ENCODE measurements at places on chromosomes 11 and 22.

- DNase-seq: no peak
Observed at GRCh38 chr22:20561882-20562281, 54.5 kb downstream of the MED15 start.

DNA sequence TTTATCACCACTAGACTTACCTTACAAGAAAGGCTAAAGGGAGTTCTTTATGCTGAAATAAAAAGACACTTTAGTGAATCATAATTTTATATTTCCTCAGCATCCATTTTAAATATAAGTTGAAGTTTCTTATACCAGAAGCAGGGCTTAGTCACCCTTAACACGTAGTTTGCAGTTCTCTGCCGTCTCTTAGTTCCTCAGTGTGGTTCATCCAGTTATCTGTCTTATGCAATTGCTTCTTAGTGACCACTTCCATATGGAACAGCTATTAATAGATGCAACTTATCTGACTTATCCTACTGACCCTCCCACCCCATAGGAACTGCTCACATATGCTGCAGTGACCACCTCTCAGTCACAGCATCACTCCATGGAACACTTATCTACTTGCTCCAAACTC is 11.7 kb upstream of the SLC36A4 start:
- no peak for DNase-seq

GRCh38 chr22:45960477-45961386 is 16.2 kb downstream of the WNT7B start:
- no peak for DNase-seq

DNA sequence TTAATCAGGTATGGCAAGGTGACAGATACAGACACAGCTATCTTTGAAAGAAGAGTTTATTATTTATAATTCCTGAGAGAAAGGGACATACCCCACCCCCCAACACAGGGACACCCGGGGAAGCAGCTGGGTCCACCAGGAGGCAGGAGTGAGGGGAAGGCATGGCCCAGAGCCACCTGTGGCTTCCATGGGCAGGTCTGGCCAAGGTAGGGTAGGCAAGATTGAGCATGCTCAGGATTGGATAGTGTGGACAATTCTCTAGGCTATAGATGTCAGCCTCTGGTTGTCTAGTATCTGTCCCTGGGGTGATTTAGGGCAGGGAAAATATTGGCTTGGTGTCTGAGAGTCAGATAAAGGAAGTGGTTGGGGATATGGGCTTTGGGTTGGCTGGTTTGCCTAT is 27.5 kb upstream of the SMIM35 start:
- no peak for DNase-seq

DNA sequence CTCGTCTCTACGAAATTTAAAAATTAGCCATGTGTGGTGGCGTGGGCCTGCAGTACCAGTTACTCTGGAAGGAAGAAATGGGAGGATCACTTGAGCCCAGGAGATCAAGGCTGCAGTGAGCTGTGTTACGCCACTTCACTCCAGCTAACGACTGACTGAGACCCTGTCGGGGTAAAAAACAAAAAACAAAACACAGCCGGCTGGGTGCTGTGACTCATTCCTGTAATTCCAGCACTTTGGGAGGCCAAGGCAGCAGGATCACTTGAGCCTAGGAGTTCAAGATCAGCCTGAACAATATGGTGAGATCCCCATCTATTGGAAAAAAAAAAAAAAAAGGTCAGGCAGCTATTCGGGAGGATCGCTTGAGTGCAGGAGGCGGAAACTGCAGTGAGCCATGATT is 2.4 kb downstream of the PAFAH1B2 start:
- DNase-seq: no peak

- peak; percentile 86 for DNase-seq
Observed at GRCh38 chr22:41699264-41700107, at the start of gene MEI1. Gene MEI1, plus strand, starts transcription at chr22:41699503. Its CDS starts 36 bp downstream, at chr22:41699539.

- DNase-seq: no peak
Observed at GRCh38 chr22:19478045-19478900, 720 bp downstream of the UFD1 start.

DNA sequence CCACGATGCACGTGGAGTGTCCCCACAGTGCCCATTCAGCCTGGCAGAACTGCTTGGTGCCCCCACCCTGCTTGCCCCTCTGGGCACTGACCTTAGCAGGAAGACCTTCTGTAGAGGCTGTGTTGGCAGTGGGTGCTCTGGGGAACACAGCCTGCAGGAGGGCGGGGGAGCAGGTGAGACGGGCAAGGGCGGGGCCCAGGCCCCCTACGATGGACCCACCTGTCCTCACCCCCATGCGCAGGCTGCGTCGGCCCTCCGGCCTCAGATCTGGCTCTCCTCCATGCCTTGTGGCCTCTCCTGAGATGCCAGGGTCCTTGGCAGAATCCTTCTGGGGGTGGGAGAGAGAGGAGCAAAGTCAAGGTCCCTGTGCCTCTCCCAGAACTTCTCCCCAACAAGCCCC is 10.9 kb downstream of the CDC42BPG start:
- DNase-seq: no peak

DNA sequence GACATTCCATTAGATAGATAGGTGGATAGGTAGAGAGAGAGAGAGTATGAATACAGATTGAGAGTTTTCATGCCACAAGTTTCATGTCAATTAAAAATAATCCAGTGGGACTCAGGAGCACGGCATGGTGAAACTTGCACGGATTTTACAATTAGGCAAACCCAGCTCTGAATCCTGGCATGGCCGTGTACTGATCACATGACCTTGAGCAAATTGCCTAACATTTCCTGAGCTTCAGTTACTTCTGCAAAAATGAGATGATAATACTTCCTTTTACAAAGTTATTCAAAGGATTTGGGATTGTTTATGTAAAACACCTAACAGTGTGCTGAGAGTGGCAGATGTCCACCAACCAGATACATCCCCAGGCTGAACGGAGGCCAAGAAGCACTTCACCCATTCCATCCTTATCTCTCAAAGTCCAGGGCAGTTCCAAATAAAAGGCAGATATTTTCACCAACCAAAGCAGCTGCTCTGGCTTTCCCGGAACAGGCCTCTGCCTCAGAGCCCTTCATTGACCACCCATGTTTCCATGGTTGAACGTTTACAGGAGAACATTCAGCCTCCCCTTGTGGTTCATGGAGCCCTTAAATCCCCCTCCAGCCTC is 17.9 kb downstream of the APLNR start:
- no peak for DNase-seq

- DNase-seq: no peak
Observed at GRCh38 chr22:28269277-28269676, 350.2 kb upstream of the PITPNB start.

- DNase-seq: no peak
Observed at GRCh38 chr11:46435679-46436078, 44.1 kb upstream of the CHRM4 start.

DNA sequence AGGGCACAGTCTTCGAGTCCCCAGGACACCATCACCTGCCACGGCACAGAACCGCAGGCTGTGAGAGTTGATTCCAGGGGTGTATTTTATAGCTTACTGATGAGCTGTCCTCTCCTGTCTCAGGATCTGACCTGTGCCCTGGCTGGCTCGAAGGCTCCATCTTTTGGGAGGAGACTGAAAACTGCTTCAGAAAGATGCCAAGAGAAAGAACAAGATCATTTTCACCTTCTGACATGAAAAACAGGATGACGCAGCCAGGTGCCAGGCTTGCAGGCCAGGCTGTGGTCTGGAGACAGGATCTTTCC is 2.2 kb downstream of the MRGPRD start:
- DNase-seq: no peak

GRCh38 chr11:77472991-77473800 is 698 bp downstream of the PAK1 start:
- DNase-seq: peak; percentile 70

DNA sequence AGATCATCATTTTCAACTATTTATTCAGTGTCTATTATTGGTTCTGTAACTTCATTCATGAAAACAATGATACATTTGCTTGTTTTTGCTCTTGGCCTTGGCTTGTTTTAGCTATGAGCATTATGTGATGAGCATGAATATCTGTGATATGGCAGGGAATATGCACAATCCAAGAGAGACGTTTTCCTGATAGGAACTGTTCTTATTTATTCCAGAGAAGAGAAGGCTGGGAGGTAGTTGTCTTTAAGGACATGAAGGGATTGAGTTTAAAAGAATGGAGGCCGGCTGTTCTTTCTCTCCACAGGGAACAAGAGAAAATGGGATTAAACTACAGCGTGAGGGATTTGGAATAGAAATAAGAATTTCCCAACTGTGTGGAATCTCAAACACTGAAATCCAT is 30.3 kb downstream of the BLID start:
- DNase-seq: no peak

DNA sequence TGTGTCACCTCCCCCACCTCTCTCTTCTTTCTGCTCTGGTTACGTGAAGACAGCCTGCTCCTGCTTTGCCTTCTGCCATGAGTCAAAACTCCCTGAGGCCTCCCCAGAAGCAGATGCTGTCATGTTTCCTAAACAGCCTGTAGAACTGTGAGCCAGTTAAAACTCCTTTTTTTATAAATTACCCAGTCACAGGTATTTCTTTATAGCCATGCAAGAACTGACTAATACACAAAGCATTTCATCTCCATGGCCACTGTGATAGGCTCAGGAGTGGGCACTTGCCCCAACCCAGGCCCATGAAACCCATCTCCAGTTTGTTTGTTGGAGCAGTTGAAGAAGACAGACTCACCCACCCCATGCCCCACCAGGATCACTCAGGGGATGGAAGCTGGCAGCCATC is 253.3 kb upstream of the ISX start:
- no peak for DNase-seq

DNA sequence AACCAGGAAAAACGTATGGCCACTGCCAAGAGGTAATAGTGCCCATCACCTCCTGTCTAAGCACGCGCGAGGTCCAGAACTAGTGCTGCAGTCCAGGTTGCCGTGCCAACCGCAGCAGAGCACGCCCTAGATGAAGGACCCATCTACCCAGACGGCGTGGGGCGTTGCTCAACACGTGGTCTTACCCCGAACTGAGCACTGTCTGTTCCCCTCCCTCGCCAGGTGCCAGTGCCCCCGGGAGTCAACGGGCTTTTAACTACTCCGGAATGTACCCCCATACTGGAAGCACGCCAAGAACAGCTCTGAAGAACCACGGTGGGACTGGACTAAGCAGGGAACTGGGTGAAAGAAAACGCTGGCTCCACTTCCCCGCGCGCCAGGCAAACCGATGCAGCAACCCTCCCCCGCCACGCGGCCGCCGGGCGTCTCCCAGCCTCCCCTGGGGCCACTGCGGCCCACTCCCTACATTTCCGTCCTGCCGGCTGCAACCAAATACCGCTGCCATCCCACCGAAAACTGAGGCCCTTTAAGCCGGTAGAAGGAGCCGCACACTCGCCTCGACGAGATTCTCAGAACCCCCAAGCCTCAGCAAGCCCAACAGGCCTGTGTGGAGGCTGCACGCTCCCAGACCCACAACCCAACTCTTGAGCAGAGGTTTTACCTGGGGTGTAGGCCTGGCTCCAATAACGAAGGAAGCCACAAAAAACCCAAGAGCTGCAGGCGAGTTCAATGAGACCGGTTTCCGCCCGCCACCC is at the start of gene HSPA8:
Gene HSPA8, minus strand, starts transcription at position 734 of the 755 bp plus-strand sequence. CDS start 812 bp downstream, outside the sequence.
- DNase-seq: no peak

GRCh38 chr11:3197878-3198528 is 20.6 kb downstream of the MRGPRG start:
- DNase-seq: no peak

DNA sequence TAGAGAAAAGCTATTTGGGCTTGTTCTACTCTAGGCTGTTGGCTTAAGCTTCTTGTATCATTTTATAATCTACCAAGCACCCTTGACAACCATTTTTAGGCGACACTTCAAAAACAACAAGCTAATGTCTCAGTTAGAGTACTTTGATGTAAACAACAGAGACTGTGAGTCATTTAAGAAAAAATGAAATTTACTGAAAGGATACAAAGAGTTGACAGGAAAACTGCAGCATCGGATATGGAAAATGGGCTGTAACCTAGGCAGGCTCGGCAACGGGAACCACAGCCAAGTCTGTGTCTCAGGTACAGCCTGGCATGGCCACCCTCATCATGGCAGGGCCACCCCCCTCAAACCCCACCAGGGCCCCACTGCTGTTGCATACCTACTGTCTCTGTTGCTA is 4.4 kb upstream of the RNF169 start:
- DNase-seq: no peak

GRCh38 chr11:117816151-117816741 is 8.3 kb downstream of the FXYD2 start:
- peak; percentile 82 for DNase-seq

- DNase-seq: no peak
Observed at GRCh38 chr22:33908171-33909074, 11.9 kb downstream of the LARGE1 start.

- no peak for DNase-seq
Observed at GRCh38 chr11:1844221-1845094, 5.7 kb downstream of the TNNI2 start.

DNA sequence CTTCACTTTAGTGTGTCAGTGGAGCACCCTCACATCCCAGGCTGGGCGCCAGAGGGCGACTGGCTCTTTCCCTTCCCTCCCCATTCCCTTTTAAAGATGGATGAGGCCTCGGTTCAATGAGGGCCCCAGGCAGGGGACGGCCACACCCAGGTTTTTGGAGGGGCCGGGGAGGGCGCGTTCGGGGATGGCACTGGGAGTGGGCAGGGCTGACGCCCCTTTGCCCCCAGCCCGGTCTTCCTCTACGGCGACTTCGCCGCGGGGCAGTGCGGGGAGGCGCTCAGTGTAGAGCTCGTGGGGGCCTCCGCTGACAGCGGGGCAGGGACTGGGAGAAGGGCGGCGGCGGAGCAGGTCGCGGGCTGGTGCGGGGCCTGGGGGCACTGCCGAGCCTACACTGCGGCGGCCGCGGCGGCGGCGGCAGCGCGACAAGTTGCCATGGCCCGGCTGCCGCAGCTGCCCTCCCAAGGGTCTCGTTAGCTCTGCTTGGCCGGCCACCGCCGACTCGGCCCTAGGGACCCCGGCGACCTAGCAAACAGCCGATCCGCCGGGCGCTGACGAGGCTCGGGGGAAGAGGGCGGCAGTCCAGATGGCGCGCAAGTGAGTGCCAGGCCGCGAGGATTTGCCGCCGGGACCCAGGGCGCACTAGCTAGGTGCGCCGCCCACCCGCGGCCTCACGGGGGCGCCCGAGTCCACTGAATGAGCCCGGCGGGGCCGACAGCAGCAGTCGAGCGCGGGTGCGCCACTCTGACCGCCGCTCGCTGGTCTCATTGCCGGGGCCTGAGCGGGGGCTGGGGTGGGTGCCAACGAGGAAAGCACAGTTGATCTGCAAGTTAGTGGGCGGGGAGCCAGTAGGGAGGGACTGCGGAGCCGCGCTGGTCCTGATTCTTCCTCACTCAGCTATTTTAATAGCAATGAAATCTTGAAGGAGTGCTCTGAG is 92.7 kb downstream of the RRM1 start:
- DNase-seq: peak; percentile 97

Data from retina (tissue), 1 donor.